ENCODE measurements at places on chromosomes 12 and 14.

GRCh38 chr14:104383996-104384775, 195.4 kb upstream of the C14orf180 start:
- DNase-seq = no peak

- DNase-seq = no peak
These were observed 44.3 kb downstream of the NCOR2 start for GRCh38 chr12:124523071-124523470.

DNA sequence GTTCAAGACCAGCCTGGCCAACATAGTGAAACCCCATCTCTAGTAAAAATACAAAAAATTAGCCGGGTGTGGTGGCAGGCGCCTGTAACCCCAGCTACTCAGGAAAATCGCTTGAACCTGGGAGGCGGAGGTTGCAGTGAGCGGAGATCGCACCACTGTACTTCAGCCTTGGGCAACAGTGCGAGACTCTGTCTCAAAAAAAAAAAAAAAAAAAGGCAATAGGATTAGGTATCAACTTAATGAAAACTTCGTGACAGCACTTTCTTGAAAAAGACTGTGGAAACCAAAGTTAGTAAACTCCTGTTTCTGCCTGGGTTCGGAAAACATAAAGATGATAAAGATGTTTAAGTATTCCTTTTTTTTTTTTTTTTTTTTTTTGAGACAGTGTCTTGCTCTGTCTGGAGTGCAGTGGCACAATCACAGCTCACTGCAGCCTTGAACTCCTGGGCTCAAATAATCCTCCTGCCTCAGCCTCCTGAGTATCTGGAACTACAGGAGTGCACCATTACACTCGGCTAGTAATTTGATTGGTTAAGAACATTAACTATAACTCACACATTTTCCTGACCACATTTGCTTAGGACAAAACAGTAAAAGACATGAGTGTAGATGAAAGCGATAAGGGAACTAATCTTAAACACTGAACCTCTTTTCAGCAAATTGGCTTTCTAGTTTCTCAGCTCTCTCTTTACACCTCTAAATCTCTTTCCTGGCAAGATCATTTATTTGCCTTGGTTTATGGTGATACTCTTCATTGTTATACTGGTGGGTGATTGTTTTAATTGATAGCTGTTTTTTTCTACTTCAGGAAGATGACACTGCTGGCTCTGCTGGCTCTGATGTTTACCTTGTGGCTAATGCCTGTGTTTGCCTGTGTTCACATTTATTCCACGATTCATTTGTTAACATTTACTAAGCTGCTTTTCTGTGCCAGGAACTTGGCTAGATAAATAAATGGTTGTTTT, 15.8 kb downstream of the HIF1A start:
- DNase-seq = no peak

- no peak for DNase-seq
These were observed 9.2 kb upstream of the ABCD2 start for GRCh38 chr12:39628836-39629235.

DNA sequence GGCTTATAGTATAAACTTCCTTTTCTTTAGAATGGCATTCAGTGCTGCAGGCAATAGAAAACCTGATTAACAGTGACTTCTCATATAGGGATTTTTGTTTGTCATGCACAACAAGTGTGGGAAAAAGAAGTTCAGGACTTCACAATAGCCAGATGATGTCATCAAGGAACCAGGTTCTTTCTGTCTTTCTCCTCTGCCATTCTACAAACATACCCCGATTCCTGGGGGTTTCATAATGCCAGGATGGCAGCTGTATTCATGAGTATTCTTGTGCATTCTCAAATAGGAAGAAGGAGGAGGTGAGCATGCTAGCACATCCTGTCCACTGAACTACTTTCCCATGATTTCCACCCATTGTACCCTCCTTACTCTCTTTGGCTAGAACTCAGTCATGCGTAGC, 182.7 kb upstream of the EEA1 start:
- DNase-seq = no peak

DNA sequence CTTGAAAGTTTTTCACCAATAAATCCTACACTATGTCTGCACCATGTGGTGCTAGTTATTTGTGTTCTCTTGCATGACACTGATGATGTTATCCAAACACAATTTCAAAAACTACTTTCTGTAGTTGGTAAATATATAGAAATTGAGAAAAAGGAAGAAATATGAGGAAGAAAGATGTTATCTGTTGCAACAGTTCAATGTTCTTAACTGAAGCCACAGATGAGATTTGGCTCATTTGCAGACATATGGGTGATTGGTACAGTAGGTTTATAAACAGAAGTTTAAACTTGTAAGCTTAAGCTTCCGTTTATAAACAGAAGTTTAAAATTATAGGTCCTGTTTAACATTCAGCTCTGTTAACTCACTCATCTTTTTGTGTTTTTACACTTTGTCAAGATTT, at the start of gene CLEC12A:
TSS of gene CLEC12A (plus strand) at position 229 of the 400 bp plus-strand sequence. CDS start 188 bp downstream, outside the sequence.
- DNase-seq = no peak

DNA sequence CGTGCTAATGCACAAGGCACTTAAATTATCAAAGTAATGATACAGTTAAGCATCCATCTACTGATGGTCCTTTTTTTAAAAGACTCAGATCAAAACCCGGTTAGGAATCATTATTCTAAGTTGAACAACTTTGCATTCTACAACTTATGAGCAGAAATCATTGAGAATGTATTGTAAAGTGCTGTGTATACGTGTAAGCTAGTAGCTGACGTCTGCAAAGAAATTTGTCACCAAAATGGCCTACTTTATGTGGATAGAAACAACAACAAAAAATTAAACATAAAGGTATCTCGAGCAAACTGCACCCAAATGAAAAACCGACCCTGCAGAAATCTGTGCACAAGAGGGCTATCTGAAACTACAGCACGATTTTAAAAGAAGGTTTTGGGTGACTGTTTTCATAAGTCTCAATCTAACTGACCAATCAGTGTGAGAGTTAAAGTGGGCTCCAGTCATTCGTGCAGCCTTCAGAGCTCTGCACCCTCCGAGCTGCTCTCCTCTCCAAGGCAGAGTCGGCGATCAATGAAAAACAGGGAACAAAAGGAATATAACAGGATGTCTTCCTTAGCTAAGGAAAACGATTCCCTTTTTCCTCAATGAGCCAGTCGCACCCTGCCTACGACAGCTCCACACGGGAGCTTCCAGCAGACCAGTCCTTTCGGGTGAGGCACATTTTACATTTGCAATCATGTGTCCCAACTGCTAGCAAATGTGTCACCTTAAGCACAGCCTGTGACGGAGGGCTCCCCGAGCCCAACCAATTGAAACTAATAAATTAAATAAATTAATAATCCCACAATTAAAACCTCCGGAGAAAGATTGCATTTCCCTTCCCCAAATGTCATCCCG, 200.7 kb upstream of the FOXN3 start:
- no peak for DNase-seq

GRCh38 chr12:129592449-129592848, 311.4 kb downstream of the TMEM132D start:
- DNase-seq = no peak

DNA sequence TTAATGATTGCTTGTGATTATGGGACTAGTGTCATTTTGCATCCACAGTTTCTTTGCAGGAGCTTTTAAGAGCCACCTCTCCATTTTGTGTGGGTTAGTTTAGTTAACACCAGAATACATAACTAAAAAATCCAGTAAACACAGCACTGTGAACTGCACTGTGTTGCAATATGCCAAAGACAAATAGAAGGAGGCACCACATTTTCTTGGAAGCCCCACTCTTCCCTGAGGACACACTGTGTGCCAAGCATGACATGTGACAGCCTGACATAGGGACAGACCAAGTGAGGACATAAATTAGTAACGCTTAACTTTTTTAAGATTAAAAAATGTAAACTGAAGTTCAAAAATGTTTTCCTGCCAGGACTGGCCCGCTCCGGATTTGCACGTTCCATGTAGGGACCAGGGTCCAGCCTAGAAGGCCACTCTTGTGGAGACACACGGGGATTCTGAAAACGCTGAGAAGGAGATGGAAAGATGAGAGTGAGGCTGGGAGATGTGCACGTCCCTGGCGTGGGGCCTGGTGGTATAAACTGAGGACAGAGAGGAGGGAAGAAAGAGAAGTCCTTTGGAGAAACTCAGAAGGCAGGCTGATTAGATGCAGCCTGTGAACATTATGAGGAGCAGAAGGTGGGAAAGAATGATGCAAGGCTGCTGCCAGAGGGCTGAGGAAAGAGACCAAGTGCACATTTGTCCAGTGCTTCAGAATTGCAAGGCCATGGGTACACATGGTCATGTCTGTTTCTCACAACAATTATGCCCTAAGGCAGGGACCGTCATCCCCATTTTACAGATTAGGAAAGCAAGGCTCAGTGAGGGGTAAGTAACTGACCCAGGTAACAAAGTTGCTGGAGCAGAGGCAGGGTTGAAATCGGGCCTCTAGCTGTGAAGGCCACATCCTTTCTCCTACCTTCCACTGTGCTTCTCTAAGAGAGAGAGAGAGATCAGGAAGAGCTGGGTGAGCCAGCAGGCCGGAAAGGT, 45.1 kb downstream of the ISCA2 start:
- DNase-seq = no peak

- DNase-seq = no peak
These were observed 13.1 kb downstream of the ULK1 start for GRCh38 chr12:131907379-131908091.

GRCh38 chr14:75340921-75341320, 62.3 kb downstream of the FOS start:
- DNase-seq = no peak

GRCh38 chr12:111458546-111459172, 52.9 kb downstream of the SH2B3 start:
- no peak for DNase-seq

DNA sequence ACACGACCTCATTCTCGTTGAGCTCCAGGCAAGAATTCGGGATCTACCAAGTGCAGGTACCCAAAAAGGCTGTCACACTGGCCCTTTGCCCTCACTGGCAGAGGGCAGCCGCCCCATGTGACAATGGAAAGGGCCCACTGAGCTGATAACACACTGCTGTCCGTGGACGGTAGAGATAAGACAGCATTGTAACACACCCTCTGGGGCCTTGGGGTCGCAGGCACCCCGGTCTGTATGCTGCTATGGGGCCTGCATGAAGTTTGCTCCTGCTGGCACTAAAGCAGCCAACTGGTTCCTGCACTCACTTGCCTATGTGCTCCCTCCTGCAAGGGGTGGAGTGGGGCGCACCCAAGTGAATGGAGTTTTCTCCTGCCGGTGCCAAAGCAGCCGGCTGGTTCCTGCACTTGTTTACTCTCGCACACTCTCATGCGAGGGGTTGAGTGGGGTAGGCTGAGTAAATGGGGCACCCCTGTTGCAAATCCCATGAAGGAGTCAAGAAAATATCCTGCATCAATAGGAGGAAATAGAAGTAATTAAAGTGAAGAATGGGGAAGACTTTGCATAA, 477.9 kb downstream of the ATP23 start:
- DNase-seq = no peak

DNA sequence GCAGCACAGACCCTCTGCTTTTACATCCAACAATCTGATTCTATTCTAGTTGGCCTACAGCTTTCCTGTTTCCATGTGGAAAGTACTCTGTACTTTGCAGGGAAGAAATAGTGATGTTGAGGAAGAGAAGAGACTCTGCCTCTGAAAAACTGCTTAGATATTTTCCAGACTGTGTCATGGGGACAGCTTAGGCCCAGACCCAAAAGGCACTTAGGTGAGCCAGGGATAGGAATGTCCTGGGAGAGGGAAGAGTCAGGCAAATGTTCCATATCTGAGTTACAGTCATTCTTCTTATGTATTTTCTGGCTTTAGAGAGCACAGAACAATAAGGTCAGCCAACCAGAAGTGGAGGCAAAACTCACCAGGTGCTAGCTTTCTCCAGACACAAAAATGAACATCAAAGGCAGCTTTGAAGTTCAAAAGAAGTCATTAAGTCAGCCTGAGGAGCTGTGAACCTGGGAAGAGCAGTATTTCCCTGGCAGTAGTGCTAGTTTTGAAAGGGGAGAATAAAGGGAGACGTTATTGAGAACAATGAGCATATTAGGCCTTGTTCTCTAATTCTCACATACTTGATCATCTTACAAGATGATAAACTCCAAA, 199.7 kb upstream of the LMNTD1 start:
- DNase-seq = no peak
